OCI-LY7 (cell line): ENCODE measurements at places on chromosomes 3 and 15.

- no peak for DNase-seq
These were observed 27.5 kb downstream of the BTLA start for GRCh38 chr3:112471596-112472325.

DNA sequence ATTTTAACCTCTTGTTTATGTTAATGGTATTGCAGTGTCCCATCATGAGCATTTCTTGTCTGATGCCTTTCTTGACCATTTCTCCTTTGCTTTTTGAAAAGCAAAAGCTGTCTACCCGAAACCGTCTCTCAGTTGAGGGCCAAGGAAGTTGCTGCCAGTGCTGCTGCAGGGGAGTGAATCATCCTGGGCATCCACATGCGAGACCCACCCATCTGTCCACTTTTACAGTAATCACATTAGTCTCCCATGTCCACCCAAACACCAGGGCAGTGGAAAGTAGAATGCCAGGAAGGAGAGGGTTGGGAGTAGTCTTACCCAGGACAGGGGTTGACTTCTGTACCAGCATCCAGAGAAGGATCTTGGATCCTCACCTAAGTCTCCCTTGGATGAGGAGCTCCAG is 48.6 kb upstream of the TEX264 start:
- no peak for DNase-seq

DNA sequence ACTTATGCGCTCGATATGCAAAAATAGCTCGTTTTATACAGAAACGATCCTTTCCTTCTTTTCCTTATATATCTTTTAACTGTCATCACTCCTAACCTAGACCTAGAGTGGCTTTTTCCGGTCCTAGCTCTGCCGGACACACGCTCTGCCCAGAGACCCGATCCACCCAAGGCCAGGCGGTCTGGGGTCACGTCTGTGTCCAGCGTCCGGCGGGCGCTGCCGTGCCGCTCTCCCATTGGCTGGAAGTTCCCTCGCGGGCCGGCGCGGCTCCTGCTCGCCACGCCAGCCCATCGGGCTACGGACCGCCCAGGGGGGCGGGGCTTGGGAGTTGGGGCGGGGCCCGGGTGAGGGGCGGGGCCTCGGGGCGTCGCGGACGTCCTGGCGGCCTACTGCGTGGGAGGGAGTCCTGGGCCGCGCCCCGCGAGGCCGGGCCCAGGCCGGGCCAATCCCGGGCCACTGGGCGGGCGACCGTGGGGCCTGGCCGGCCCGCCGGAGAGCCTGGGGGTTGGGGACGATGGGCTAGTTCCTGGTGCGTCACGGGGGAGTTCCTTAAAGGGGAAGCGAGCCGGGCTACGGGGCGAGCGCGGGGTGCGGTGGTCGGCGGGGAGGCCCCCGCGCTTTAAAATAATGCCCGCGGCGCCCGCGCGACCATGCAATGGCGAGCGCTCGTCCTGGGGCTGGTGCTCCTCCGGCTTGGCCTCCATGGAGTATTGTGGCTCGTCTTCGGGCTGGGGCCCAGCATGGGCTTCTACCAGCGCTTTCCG is at the start of gene EDEM1:
Gene EDEM1 (plus strand): TSS at position 552 of the 764 bp plus-strand sequence. CDS start 99 bp downstream, at position 651.
- DNase-seq, result peak; percentile 96

GRCh38 chr15:100875495-100875894 is 4.1 kb upstream of the ALDH1A3 start:
- DNase-seq, result no peak

DNA sequence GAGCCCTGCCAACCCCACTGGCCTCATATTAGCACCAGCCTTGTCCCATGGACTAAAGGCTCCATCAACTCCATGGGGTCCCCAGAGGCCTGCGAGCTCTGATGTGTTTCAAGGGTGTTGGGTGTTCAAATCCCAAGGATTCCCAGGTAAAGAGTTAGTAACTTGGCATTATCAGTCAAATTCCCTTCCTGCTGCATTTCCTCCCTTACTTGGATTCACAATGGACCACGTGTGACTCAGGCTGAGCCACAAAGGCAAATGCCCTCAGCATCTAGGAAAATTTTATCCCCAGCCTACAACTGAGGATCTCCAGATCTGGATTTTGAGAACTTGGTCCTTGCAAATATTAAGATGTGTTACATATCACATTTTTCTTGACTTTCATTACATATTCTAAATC is 58.8 kb downstream of the GADL1 start:
- no peak for DNase-seq

DNA sequence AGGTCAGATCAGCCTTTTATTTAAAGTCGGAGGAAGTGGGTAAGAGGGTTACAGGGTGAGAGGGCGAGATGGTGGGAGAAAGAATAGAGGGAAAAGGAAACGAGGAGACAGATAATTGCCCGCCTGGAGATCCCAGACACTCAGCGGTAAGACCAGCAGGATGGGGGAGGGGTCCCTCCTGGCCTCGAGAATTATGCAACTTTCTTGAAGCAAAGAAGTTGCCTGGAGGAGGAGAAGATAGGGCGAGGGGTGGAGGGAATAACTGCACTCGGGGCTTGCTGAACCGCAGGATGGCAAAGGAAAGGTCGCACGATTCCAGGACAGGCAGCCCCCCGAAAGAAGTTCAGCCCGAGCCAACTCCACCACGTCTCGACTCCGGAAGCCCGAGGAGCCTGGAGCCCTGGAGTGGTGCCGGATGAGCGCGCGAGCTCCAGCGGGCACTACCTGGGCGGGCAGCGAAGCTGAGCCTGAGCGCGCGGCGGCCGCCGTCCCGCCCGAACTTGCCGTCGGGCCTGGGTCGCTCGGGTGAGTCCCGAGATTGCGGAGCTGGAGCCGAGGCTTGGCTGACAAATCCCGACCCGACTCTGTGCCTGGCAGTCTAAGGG is 402 bp downstream of the WWTR1 start:
- DNase-seq, result no peak

DNA sequence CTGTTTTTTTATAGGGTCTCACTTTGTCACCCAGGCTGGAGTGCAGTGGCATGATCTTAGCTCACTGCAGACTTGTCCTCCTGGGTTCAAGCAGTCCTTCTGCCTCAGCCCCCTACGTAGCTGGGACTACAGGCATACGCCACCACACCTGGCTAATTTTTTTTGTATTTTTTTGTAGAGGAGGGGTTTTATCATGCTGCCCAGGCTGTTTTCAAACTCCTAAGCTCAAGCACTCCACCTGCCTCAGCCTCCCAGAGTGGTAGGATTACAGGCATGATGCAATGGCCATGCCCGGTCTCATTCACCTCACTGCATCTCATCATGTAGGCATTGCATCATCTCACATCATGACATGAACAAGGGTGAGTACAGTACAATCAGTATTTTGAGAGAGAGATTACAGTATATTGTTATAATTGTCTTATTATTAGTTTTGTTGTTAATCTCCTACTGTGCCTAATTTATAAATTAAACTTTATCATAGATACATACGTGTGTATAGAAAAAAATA is 74.3 kb upstream of the EOMES start:
- DNase-seq, result no peak

DNA sequence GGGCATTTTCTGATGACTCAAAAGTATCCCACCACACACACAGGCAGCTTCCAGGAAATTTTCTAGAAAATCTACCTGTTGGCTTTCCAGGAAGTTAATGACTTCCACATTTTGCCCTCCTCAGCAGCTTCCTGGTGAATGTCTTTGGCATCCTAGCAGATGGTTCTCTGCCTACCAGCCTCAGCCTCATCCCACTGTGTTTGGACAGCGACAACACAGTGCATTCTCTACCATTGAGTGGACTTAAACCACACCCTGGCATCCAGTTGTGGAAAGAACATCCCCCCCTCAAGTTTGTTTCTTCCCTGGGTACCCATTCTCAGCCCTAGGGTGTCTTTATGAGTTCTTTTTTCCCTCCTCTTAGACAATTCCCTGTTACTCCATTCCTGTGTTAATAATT is 50.8 kb upstream of the GADL1 start:
- DNase-seq, result no peak

DNA sequence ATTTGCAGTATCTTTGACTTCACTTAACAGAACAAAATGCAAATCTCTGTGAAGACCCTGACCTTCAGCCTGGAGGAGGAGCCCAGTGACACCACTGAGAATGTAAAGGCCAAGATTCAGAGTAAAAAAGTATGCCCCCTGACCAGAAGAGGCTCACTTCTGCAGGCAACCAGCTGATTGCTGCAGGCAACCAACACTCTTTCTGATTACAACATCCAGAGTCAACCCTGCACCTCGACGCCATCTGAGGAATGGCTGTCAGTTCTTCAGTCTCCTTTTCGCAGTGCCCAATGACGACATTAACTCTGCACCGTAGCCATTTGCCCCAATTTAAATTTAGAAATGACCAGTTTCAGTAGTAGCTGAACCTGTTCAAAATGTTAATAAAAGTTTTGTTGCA is 14.9 kb downstream of the ATP13A3 start:
- no peak for DNase-seq

DNA sequence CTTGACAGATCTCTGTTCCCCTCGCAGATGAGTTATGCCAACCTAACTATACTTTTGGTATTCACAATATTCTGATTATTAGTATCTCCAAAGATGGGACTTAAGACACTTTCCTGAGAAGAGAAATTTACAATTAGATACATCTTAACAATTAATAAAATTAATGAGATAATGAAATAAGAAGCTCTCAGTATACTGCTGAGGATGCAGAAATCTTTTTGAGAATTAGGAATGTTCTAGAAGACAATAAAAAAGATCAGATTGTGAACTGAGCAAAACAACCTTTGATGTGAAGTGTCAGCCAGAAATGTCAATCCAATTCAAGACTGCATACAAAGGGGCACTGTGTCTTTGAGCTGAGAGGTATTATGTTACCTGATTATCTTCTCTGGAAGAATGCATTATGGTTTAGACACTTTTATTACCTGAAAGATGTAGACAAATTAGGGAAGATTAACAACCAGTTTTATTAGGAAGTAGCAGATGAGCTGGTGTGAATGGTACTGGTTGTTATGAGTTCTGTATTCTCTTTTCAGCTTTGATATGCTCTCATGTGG is 262.9 kb downstream of the TIGIT start:
- DNase-seq, result no peak

DNA sequence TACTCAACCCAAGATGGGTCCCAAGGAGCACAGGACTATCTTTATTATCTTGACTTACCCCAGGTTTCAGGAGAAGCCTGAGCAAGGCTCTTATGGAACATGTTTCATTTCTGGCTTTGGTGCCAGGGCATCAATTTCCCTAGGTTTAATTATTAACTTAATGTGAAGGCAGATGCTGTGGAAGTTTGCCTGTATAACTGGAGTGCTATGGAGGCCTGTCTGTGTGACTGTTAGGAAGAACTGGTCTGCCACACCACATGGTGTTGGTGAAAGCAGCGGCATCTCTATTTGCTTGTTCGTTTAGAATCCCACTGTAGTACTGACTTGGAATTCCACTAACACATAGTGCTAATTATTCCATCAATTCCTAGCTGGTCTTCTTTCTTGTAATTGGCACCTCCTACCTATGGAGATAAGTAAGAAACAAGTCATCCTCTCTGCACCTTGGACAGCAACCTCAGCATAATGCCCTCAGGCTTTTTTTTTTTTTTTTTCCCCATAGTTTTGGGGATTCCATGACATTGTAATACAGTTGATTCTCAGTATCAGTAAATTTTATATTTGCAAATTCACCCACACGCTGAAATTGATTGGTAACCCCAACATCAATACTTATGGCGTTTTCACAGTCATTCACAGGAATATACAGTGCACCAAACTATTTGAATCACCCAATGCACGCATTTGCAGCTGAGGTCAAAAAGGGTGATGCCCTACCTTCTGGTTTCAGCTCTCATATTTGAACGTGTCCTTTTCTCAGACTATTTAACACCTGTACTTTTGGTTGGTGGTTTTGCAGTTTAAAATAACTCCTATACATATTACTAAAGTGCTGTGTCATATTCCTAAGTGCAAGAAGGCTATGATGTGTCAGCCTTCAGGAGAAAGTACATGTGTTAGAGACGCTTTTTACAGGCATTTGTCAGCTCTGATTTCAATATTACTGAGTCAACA is 772.8 kb upstream of the LMCD1 start:
- DNase-seq, result no peak

GRCh38 chr3:178084938-178085816 is 451.1 kb upstream of the KCNMB2 start:
- no peak for DNase-seq

- no peak for DNase-seq
These were observed 60.9 kb downstream of the TLNRD1 start for GRCh38 chr15:81061490-81062253.

DNA sequence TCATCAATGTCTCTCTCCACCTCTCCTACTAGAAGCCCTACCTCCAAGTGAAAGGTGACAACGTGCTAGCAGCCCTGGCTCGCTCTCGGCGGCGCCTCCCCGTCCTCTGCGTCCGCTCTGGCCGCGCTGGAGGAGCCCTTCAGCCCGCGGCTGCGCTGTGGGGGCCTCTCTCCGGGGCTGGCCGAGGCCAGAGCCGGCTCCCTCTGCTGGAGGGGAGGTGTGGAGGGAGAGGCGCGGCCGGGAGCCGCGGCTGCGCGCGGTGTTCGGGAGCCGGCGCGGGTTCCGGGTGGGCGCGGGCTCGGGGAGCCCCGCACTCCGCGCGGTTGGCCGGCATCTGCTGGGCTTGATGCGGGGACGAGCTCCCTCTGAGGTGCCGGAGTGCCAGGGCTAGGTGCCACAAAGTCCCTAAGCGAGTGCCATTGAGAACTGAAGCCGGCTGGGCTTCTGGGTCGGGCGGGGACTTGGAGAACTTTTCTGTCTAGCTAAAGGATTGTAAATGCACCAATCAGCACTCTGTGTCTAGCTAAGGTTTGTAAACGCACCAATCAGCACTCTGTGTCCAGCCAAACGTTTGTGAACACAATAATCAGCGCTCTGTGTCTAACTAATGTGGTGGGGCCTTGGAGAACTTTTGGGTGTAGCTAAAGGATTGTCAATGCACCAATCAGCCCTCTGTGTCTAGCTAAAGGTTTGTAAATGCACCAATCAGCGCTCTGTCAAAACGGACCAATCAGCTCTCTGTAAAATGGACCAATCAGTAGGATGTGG is 84.8 kb upstream of the ARRDC4 start:
- no peak for DNase-seq

DNA sequence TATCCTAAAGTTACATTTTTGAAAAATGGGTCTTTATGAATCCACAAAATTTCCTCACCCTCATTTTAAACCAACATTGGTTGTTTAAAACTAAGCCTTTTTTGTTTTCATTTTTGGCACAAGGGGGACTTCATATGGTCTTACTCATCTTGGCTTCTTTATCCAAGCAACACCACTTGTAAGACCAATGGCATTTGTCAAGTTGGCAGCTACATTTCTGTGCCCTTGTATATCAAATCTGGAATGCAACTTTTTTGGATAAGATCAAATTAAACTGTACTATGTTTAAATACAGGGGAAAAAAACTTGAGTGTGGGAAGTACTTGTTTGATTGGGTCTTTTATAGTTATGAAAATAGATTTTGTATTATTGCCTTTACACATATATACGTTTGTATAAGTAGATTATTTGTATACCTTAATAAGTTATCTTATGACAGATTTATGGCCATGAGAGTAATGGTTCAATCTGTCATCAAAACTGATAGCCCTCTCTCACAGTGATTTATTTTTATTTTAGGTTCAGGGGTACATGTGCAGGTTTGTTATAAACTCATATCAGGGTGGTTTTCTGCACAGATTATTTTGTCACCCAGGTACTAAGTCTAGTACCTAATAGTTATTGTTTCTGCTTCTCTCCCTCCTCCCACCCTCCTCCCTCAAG is 43.4 kb downstream of the GPR160 start:
- no peak for DNase-seq

- no peak for DNase-seq
These were observed 159.8 kb downstream of the THSD4 start for GRCh38 chr15:71275098-71275497.

- no peak for DNase-seq
These were observed 22.5 kb downstream of the NRROS start for GRCh38 chr3:196662033-196662432.

GRCh38 chr3:141939759-141940158 is 63.3 kb downstream of the ATP1B3 start:
- DNase-seq, result no peak
